ENCODE measurements at places on chromosomes 5 and 9. TPM values are rescaled to one million over a fixed set of nuclear protein-coding genes. Genes with fewer than 3 reads are reported as not detected.

DNA sequence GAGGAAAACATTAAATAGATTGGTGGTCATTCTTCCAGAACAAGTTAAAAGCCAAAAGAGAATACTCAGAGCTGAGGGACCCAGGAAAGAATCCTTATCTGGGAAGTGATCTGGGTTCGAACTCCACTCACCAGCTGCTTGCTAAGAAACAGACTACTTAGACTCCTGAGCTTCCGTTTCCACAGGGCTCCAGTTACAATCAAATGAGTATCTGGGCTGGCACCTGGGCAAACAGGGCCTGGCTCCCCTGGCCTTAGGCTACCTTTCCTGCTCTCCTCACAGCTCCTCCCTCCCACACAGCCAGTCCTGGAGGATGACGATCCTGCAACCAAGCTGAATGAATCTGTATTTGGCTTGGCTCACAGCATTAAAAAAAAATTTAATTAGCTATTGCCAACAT lies 2.5 kb downstream of the MAPK9 start:
- no peak for ATAC-seq

DNA sequence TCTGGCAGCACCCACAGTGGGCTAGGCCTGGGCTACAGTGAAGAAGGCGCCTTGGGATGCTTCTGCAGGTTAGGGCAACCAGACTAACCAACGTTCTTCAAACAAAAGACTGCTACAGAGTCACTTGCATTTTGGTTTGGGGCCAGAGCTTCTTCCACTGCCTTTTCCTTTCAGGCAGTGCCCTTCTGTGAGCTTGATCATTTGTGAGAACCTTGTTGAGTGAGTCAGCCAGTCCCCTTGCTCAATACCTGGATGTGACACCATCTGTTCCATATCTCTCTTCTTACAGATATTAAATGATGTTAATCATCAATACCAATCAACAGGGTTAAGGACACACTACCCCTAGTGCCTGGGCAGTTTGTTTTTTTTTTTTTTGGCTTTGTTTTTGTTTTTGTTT lies 46.5 kb upstream of the VDAC1 start:
- no peak for ATAC-seq

DNA sequence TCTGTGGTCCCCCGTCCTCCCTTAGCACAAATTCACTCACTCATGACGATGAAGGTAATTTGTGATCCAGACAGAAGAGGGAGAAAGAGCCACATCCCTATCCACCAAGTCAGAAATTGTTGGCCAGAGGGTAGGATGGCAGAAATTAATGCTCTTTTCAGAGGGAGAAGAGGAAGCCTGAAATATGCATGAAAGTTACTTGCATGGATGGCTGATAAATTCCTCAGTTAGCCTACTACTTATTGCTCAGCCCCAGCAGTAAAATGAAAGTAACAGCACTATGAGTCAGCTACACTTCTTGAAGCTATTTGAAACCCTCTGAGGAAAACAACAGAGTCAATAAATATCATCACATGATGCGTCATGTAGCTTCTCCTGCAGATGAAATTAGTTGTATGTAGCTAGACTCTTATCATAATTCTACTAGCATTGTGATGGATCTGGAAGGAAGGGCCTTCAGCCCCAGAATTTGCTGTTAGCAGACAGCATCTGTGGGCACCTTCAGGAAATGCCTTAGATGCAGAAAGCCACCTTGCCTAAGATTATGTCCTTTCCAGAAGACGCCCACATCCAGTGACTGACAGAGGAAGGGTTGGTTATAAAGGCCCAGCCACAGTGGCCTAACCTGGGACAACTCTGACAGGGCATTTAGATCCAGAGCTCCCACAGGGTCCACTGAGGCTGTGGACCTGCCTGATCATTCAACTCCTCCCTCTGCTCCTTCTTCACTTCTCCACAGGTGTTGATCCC lies 81.2 kb upstream of the CCDC112 start:
- ATAC-seq, result peak; percentile 87

GRCh38 chr5:112063856-112064255 lies 306.9 kb upstream of the NREP start:
- no peak for ATAC-seq

GRCh38 chr5:72468606-72469005 lies 38.6 kb downstream of the ZNF366 start:
- ATAC-seq, result no peak

GRCh38 chr5:171840711-171841522 lies 55.3 kb downstream of the SMIM23 start:
- no peak for ATAC-seq

DNA sequence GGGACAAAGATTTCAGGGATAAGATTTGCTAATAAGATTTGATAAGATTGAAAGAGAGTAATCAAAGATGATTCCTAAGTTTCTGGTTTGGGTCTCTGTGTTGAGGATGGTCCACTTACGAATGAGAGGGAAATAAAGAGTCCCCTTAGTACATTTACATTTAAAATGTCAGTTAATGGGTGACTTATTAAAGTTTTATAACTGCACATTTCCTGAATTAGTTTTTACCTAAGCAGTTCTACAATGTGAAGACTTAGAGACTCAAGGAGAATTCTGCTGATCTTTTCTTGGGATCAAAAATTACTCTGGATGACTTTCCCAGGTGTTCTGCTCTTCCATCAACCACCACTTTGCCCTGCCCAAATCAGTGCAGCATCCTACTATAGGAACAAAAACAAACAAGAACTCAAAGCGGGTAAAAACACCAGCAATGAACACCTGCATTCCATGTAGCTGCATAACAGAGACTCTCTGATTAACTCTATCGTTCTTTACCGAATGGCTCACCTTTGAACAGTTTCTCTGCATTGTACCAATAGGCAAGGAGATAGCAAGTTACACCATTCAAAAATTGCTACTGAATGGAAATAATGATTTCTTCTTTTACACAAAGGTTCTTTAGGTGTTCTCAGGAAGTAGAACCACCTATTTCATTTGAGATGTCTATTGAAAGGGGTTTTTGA lies 65.3 kb downstream of the PRLR start:
- no peak for ATAC-seq

The ENC1 gene
- 0.42 TPM for total RNA-seq

The C9orf50 gene
- not detected for total RNA-seq

The PWWP2A gene
- total RNA-seq, result 16.7 TPM

The RALGPS1 gene
- total RNA-seq, result 3.4 TPM

The MUSK gene
- not detected for total RNA-seq

Measured in activated T-helper 17 cell treated with anti-CD3 and anti-CD28 coated beads, Interleukin-2, amount 50 U/mL, for 72 hours (primary cell).